IMR-90 (cell line): ENCODE measurements at places on chromosomes 5 and 9.

DNA sequence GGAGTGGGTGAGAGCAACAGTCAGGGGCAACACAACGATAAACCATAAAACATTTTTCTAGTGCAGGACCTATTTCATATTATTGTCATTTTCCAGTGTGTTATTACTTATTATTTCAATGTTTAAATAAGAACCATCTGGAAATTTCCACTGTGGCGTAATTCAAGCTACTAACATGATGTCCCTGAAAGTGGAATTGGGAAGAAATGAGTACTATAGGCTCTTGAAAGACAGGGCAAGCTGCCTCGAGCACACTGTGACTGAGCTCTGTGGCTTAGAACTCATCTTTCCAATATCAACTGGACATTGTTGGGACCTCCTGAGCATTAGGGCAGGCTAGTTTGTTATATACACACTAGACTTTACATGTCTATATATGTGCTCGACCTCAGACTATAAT, 182.9 kb upstream of the RIOK2 start:
- no peak for DNase-seq

- peak; percentile 75 for DNase-seq
Measured at GRCh38 chr9:130042885-130043653, at the start of gene FNBP1. Gene FNBP1, minus strand, starts transcription at chr9:130043189. Its CDS starts 214 bp downstream, at chr9:130042975.

- DNase-seq: peak; percentile 57
Measured at GRCh38 chr9:125631391-125632085, 75.5 kb downstream of the MAPKAP1 start.

GRCh38 chr9:133687856-133688761, 50.0 kb downstream of the SARDH start:
- DNase-seq: no peak

GRCh38 chr5:175870820-175871447, 444 bp upstream of the CPLX2 start:
- no peak for DNase-seq

DNA sequence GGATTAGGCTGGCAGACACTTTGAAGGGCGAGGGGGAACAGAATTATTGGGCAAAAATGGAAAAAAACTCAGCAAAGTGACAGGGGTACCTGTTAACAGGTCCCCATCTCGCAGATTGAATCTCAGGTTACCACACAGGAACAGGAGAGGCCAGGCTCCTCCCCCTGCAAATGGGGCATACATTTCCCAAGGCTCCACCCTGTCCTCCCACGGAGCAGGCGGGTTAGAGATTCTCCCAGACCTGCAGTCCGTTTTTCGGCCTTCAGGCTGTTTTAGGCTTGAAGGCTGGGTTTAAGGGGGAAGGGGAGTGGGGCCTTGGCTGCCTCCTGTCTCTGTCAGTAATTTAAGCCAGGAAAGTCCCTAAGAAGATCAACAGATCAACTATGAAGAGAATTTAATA, 42.7 kb downstream of the LRRC70 start:
- DNase-seq: no peak

DNA sequence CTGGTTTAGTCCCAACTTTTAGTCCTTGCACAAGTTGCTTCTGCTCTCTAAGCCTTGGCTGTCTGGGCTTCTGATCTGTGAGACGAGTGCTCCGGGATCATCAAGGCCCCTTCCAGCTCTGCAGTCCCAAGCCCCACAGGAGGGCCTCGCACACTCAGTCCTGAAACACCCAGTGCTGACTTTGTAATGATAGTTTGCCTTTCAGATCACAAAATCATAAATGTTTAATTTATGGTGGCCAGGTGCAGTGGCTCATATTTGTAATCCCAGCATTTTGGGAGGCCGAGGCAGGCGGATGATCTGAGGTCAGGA, 95.9 kb upstream of the SLC25A48 start:
- DNase-seq: no peak

GRCh38 chr9:4923580-4924544, 61.2 kb upstream of the JAK2 start:
- peak; percentile 44 for DNase-seq

- no peak for DNase-seq
Measured at GRCh38 chr5:137862251-137862650, 5.4 kb upstream of the MYOT start.

- no peak for DNase-seq
Measured at GRCh38 chr9:137312852-137313325, 10.8 kb upstream of the NRARP start.

- no peak for DNase-seq
Measured at GRCh38 chr5:131230406-131230805, 33.4 kb upstream of the CDC42SE2 start.

DNA sequence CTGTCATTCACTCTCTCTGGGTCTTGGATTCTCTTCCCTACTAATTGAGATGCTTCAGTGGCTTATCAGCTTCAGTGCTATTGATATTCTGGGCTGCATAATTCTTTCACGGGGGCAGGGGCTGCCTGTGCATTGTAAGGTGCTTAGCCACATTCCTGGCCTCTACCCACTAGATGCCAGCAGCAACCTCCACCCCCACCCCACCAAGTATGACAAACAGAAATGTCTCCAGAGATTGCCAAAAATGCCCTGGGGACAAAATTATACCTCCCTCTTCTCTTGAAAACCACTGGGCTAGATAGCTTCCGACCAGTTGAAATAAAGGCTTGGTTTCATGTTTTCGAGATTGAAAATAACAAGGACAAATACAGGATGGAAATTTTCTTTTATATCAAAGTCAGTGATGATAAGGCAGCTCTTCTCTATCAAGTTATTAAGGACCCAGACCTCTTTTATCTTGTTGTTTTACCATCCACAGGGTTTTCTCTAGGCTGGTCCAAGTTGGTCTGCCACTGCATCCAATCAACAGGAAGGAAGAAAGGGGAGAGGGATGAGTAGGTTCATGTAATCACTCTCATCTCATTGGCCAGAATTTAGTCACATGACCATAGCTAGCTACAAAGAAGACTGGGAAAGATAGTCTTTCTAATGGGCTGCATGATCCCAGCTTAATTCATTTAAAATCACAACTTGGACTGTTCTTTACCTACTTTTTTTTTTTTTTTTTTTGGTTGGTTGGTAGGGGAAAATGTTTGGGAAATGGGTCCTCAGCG, 92.1 kb upstream of the RANBP3L start:
- DNase-seq: no peak

- DNase-seq: peak; percentile 64
Measured at GRCh38 chr5:9343146-9343850, 202.6 kb downstream of the SEMA5A start.

GRCh38 chr5:7578071-7578470, 182.1 kb downstream of the ADCY2 start:
- DNase-seq: no peak

DNA sequence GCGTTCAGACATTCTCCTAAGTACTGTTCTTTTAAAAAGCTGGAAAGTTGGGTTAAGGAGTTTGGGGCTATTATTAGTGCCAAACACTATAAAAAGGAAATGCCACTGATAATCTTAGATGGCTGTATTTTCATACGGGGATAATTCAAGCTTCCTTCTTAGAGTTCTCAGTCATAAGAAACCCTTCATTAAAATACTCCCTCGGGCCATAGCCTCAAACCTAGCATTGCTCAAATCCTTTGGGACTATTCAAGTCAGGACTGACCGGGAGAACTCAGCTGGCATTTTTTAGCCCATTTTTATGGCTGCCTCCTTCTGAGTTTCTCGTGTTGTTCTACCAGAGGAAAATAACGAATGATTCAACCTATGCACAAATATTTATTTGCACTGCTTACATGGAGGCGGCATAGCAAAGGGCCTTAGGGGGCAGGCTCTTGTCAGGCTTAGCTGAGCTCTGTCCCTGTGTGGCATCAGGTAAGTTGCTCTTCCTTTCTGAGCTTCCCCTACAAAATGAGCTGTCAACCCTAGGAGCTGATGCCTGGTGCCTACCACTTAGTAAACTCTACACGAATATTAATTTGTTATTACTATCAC, 33.5 kb upstream of the ADAM19 start:
- DNase-seq: no peak

DNA sequence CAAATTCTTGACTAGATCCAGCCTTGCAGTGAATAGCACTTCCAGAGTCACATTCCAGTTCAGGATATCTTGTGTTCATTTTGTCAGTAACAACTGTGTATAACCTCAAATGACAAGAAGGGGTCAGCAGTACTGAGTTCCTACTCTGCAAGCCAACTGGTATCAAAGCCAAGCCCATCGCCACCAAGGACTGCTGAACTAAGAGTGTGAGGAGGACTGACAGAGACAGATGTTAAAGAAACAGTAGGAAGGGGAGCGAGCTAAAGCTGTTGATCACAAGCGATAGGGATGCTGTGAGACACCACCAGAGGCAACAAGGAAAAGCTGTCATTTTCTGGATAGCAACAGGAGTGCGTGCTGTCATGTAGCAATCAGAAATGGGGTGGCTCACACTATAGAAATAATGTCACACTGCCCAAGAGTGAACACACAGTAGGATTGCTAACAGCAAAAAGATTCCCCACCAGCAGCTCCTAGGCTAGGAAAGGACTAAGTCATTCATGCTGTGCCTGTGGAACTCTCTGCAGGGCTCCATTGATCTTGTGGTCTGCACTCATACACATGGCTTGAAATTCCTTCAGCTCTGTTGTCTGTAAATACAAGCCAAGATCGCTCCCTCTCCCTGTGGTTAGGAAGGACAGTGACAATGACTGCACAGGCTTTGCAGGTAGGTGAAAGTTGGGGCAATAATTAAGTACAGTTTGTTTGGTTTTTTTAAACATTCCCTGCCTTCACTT, 658.6 kb downstream of the NR2F1-AS1 start:
- no peak for DNase-seq

GRCh38 chr5:108259306-108259705, 122.6 kb downstream of the FBXL17 start:
- DNase-seq: peak; percentile 53

DNA sequence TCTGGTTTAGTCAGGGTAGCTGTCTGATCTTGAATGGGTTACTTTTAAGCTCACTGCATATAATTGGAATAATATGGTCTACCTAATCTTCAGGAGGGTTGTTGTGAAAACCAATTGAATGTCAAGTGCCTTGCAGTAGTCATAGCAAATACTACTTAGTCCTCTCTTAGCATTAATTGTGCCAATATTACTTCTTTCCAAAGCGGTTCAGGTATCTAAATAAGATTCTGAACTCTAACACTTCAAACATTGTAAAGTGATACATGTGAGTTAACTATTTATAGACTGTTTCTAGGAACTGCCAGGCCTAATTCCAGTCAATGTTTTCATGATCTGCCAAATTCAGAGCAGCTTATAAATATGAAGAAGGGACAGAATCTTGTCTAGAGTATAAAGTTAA, 140.2 kb downstream of the SH3GL2 start:
- no peak for DNase-seq

GRCh38 chr5:25964009-25964372, 1074.4 kb downstream of the CDH9 start:
- no peak for DNase-seq

DNA sequence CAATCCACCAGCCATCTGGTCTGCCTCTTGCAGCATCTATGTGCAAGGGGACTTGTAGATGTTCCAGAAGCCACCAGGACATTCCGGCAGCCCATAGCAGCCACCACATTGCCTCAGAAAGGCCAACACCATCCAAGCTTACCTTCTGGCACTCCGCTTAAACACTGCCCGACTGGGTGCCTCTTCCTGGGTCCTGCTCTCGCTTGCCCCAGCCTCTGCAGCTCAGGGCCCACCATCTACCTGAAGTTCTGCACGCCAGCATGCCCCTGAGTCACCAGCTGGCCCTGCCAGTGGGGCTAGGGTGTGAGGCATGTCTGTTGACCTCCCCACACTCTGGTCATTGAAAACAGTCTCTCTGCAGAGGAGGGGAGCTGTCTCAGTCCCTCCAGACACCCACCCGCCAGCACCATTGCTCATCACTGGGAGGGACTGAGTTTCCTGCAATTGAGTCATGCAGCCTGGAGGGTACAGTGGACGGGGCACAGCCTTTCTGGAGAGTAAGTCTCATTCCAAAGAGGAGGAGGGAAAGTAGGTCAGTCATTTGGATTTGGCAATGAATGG, 16.9 kb upstream of the COL5A1 start:
- DNase-seq: peak; percentile 87

DNA sequence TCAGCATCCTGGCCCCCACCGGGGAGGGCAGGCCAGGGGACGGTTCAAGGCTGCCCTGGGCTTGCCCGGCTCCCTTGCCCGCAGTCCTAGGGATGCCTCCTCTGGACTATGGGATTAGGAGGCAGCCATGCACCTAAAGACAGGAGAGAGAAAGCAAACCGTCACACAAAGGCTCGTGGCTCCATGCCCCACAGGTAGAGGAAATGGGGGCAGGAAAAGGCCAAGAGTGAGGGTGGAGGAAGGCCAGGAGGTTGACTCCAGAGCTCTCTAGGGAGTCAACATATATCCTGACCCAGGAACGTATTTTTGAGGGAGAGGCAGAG, 9.7 kb downstream of the MGAT1 start:
- DNase-seq: no peak
